ENCODE measurements at places on chromosomes 3 and 15.

DNA sequence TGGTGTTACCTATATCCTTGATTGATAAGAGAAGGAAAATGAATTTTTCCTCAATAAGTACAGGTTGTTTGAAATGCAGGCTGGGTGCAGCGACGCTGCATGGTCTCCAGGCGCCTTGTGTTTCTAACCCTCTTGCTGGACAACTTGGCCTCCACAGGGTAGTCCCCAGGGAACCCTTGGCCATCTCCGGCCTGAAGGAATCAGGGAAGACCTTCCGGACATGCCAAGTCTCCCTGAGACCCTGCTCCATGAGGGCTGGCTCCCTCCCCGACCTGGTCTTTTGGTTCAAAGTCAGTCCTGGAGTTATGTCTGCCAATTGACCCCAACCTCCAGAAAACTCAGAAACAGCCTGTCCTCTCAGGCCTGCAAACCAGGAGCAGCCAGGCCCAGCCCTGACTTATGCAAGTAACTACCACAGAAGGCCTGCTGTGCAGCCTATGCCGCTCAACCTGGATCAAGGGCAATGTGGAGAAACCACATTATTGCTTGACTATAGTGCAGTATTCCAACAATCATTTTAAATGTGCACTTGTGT lies 98.3 kb downstream of the LIPC start:
- no peak for DNase-seq

- DNase-seq = no peak
These were observed 112.1 kb downstream of the TNIK start for GRCh38 chr3:171348121-171348520.

DNA sequence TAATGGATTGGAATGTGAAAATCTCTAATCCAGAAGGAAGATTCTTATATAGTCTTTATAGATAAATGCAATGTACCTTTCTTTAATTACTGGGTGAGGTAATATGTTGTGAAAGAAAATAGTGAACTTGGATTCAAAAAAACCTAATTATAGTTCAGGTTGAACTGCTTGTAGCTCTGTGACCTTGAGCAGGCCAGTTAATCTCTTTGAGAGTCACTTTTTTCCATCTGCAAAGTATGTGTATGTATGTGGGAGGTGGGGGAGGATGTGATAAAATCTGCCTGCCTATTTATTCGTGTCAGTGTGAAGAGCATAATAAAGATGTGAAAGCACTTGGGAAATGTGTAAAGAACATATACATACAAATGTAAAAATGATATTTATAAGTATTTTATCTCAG lies 34.4 kb downstream of the GLCE start:
- DNase-seq = no peak

GRCh38 chr15:96054621-96055020 lies 275.9 kb upstream of the NR2F2 start:
- DNase-seq = no peak

- DNase-seq = no peak
These were observed 283.8 kb downstream of the C3orf38 start for GRCh38 chr3:88433568-88433967.

DNA sequence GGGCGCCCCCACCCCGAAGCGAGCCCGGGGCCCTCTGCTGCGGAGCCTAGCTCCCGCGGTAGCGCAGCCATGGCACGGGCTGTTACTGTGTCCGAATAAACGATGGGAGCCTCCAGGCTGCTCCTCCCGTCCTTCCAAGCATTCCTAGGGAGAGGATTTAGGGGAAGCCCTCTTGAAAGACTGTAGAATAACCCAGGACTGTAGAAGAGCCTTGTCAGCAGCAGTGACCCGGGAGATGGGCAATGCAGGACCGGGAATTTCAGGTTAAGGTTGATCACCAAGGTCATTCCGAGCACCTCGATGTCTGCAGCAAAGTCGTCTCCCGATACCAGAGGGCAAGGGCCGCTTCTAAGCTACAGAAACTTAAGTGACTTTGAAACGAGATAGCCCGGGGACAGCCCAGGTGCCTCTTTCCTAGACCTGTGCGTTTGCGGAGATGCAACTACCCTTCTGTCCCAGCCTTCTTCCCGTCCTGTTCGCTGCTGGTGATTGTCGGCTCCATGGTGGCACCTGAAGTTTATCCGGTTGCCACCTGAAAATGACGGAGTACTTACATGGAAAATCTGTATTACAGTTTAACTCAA lies 753 bp upstream of the MYO5A start:
- DNase-seq = no peak

GRCh38 chr3:47996440-47996839 lies 19.8 kb downstream of the MAP4 start:
- no peak for DNase-seq

Data from HuH-7 (cell line).